Left ventricle myocardium inferior (tissue), 1 donor: ENCODE measurements at places on chromosomes 13 and 19. TPM values are rescaled to one million over a fixed set of nuclear protein-coding genes. Genes with fewer than 3 reads are reported as not detected.

DNA sequence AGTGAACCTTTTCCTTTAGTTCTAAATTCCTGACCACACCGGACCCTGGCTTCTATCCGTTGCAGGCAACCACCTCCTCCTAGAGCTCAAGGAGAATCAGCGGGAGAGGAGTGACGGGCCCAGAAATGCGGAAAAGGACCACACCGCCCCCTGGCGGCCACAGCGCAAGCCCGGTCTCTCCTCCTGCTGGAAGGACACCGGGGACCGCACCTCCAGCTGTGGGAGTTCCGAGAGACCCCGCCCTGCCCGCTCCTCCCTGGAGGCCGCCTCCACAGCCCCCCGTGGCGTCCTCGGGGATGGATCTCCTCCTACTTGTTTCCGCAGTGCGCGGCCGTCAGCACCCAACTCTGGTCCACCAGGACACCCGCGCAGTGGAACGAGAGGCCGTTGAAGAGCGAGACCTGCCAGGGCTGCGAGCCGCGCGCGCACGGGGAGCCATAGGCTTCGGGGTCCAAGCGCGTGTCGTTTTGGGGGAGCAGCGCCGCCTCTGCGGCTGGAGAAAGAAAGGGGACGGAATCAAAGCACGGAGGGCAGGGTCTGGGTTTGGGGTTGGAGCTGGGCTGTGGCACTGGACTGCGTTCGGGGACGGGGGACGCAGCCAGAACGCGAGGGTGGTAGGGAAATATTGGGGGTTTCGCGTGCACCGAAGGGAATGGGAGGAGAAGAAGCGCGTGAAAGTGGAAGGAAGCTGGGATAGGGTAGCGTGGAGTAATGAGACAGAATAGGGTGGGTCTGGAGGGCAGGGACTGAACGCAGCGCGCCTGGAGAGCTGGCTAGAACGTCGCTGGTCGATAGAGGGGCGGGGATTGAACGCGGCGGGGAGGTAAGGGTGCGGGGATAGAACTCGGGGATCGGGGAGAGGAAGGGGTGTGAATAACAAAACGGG is 2.5 kb downstream of the KLK10 start:
- no peak for DNase-seq

GRCh38 chr13:41851351-41851750 is 109.6 kb downstream of the VWA8 start:
- no peak for DNase-seq

DNA sequence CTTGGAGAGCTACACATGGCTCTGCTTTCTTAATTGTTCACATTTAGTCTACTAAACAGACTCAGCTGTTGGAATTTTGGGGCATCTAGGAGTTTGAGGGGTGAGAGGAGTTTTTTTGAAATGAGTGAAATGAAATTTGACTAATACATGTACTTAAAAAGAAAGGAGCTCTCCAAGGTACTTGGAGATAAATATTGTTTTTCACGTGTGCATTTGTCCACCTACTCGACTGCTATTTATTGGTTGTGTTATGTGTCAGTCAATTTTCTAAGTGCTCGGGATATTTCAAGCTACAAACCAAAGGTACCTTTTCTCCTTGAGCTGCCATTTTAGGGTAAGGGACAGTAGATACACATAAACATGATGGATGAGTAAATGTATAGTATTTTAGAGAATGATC is 697.0 kb downstream of the LIG4 start:
- no peak for DNase-seq

DNA sequence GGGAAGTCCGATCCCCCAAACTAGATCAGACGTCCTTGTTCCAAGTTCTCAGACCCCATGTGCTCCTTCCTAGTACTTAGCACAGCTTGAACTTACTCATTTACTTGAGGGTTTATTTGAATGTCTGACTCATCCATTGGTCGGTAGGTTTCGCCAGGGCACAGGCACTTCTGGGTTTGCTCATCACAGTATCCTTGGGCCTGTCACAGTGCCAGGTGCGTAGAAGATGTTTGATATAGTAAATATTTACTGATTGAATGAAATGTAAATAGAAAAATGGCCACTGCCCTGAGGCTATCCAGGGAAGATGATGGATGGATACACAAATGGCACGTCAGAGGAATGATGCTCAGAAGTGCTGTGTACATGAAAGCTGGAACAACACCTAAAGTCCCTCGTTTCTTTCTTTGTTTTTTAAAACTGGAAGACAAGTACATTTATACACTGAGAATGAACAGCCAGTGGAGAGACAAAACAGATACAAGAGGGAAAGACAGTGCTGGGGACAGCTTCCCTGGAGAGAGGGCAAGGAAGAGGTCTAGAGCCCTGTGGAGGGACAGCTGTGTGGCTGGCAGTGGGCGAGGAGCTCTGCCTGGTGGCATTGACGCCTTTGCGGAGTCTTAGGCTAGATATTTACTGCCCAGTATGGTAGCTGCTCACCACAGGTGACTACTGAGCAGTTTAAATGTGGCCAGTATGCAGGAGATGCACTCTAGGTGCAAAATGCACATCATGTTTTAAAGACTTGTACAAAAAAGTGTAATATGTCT is 31.2 kb upstream of the KL start:
- no peak for DNase-seq

DNA sequence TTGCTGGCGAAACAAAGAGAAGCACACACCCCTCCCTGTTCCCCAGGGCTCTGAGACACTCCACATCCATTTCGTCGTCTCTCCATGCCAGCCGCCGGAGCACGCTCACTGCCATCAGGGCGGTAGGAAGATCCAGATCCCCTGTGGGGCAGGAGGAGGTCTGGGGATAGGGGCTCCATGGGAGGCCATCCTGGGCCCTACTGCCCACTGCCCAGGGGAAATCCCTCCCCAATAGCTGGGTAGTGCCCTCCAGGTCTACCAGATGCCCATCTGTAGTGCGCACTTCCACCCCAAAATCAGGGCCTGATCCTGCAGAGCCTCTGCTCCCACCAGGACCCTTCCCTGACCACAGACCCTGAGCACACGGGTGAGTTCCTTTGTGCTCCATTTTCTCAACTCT is 80.3 kb downstream of the EFNB2 start:
- no peak for DNase-seq

- no peak for DNase-seq
These were observed 116.6 kb upstream of the KLF12 start for GRCh38 chr13:74250738-74251190.

- DNase-seq: no peak
These were observed 17.5 kb downstream of the ZC3H13 start for GRCh38 chr13:46035066-46035465.

DNA sequence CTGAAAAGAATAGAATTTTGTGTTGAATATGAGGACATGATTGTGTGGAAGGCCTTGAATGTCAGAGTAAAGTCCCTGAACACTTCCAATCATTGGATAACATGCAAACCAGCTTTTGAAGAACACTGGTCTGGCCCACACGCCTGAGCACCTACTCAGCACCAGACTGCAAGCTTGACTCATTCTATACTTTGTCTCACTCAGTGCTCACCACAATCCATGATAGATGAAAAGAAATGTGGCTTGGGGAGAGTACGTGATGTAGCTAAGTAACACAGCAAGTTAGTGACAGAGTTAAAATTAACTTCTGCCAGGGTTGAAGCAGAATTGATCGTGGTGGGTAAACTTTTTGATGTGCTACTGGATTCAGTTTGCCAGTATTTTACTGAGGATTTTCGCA is 12.0 kb downstream of the DLEU7 start:
- DNase-seq: no peak

DNA sequence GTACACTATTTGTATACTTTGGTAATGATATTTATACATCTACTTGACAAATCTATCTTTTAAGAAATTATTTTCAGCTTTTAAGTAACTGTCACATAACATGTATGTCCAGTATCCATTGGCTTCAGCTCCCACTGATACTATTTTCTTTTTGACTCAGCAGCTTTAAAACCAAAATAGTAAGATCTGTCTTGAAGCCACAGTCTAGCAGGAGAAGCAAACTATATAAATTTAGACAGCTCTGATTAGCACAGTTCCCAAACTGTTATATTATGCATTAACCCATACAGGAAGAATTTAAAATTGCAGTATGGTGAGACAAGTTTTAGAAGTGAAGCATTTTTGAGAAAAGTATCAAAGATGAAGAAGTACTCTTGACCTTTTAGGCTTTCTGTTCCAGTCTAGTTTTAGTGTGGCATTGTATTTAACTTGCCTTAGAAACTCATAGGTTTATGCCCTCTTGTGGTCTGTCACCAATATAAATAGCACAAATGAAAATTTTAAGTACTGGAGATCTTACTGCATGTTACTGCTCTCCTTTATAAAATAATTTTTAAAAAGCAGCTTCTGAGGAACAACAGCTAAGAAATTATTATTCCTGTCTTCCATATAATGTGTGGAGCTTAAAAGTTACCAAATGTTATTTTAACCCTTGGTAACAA is 24.7 kb downstream of the URI1 start:
- DNase-seq: no peak

- no peak for DNase-seq
These were observed 28.6 kb upstream of the SLC15A1 start for GRCh38 chr13:98781045-98781444.

GRCh38 chr13:114309806-114310410 is 4.4 kb upstream of the CHAMP1 start:
- no peak for DNase-seq

PTH2 gene
- total RNA-seq: not detected

ZNF611 gene
- 7.0 TPM for total RNA-seq
